ENCODE measurements at places on chromosomes 3 and 15. TPM values are rescaled to one million over a fixed set of nuclear protein-coding genes. Genes with fewer than 3 reads are reported as not detected.

The DOCK3 gene
- 15.2 TPM for total RNA-seq

The ATOSA gene
- 30.4 TPM for total RNA-seq

The ZPLD1 gene
- total RNA-seq: not detected

The TGM5 gene
- 1.7 TPM for total RNA-seq

The PLA2G4E gene
- total RNA-seq: not detected

The CHRD gene
- not detected for total RNA-seq

The GOLGA8N gene
- 2.4 TPM for total RNA-seq

The ALAS1 gene
- total RNA-seq: 61.9 TPM

The ACVR2B gene
- total RNA-seq: 11.0 TPM

The SAMD7 gene
- not detected for total RNA-seq

The BNC1 gene
- 0.83 TPM for total RNA-seq

- peaks cover 17% of the 10 kb centered on the region for H3K4me1 ChIP-seq
- no peaks in the 10 kb centered on the region for H3K36me3 ChIP-seq
- no peak for DNase-seq
- no peak overlapping the region for H3K4me3 ChIP-seq
- no peaks in the 10 kb centered on the region for H3K27me3 ChIP-seq
- no peak overlapping the region for H3K27ac ChIP-seq
These were observed 40.3 kb upstream of the ZPLD1 start for GRCh38 chr3:102394517-102394916.

- H3K27ac ChIP-seq: no peak overlapping the region
- H3K4me3 ChIP-seq: no peak overlapping the region
- H3K36me3 ChIP-seq: no peaks in the 10 kb centered on the region
- no peak for DNase-seq
- H3K4me1 ChIP-seq: no peaks in the 10 kb centered on the region
These were observed 881.5 kb downstream of the VGLL3 start for GRCh38 chr3:86109434-86109833.

DNA sequence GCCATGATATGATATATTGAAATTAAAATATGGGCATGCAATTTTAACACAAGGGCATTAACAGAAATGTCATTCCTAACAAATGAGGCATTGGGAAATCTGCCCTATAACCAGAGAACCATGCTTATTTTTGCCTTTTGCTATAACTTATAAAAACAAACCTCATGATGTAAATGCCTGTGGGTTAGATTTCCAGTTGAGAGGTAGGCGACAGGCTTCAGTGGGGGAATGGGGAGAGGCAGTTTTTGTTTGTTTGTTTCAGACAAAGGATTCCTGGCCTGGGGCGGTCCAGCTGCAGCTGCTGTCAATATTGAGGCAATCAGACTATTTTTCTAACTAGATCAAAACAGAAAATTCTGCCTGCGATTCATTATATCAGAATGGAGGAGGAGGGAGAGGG, 490.4 kb upstream of the CFAP20DC start:
- no peak overlapping the region for H3K27ac ChIP-seq
- H3K27me3 ChIP-seq: no peaks in the 10 kb centered on the region
- no peaks in the 10 kb centered on the region for H3K36me3 ChIP-seq
- no peak for DNase-seq

DNA sequence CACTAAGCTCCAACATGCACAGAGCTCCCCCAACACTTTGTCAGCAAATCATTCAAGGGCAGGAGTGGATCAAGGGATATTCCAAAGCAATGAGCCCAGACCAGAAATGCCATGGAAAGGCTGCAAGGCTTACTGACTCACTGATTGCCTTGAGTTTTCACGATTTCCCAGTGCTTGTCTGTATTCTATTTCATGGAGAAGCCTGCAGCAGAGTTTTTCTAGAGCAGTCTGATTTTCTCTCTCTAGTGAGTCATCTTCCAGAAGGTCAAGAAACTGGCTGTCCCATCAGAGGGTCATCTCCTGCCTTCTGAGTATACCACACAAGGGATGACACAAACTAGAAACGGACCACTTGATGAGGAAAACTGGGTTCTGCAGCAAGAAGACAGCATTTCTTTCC, 16.5 kb downstream of the LMCD1 start:
- H3K27ac ChIP-seq: no peak overlapping the region
- no peak overlapping the region for H3K4me3 ChIP-seq
- H3K27me3 ChIP-seq: no peaks in the 10 kb centered on the region
- H3K4me1 ChIP-seq: no peaks in the 10 kb centered on the region

DNA sequence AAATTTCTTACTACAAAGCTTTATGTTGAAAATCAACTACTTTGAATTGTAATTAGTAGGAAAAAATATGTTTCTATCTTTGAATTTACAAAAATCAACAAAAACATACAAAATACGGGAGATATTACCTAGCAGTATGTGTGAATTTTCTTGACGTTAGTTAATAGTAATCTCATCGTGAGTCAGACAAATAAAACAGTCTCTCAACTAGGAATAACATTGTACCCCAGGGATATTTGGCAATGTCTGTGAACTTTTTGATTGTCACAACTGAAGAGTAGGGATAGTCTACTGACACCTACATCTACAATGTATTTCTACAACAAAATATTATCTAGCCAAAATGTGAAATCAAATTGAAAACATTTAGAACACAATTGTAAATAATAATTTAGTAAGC, 250.3 kb downstream of the POLQ start:
- H3K36me3 ChIP-seq: no peaks in the 10 kb centered on the region
- no peaks in the 10 kb centered on the region for H3K4me1 ChIP-seq
- H3K4me3 ChIP-seq: no peak overlapping the region
- H3K27ac ChIP-seq: no peak overlapping the region

DNA sequence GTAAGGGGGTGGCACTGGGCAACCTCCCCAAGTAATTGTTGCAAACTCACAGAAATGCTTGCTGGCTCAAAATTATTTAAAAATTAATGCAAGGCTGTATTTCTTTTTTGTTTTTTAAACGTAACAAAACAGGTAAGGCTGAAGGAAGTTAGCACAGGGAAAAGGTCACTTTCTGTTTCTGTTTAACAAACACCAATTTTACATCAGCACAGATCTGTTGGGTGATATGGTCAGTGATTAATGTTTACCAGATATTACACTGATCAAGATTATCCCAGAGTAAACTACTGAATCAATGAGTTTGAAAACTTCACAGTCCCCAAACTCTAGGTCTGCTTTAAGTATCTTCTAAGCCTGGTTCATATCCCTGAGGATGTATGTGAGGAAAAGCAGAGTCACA, 558.0 kb downstream of the FOXP1 start:
- H3K36me3 ChIP-seq: no peaks in the 10 kb centered on the region
- no peaks in the 10 kb centered on the region for H3K4me1 ChIP-seq
- H3K27ac ChIP-seq: no peak overlapping the region

GRCh38 chr3:59786374-59786773, 736.5 kb upstream of the CFAP20DC start:
- no peak for DNase-seq
- no peak overlapping the region for H3K4me3 ChIP-seq
- no peaks in the 10 kb centered on the region for H3K36me3 ChIP-seq
- H3K27ac ChIP-seq: no peak overlapping the region

DNA sequence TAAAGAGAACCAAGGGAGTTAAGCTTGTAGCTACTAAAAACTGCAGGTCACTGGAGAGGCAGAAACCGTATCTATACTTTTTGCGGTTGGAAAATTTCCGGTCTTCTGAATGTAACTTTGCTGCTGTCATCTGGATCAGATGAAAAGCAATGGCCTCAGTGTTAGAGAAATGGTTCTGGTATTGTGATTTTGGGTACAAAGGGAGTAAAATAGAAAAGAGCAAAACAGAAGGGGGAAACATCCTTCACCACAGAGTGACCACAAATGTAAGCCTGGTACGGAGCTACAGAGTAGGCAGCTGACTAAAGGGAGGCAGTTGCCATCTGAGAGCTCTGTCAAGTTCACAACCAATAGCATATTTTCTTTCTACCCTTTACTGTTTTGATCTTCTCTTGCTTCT, 5.6 kb downstream of the CD96 start:
- H3K27me3 ChIP-seq: no peaks in the 10 kb centered on the region
- no peaks in the 10 kb centered on the region for H3K36me3 ChIP-seq
- H3K4me1 ChIP-seq: peaks cover 15% of the 10 kb centered on the region
- H3K4me3 ChIP-seq: no peak overlapping the region
- DNase-seq: no peak

- no peaks in the 10 kb centered on the region for H3K27me3 ChIP-seq
- H3K36me3 ChIP-seq: no peaks in the 10 kb centered on the region
- H3K27ac ChIP-seq: no peak overlapping the region
- H3K4me1 ChIP-seq: no peaks in the 10 kb centered on the region
These were observed 10.1 kb downstream of the GOLIM4 start for GRCh38 chr3:168085491-168086119.

DNA sequence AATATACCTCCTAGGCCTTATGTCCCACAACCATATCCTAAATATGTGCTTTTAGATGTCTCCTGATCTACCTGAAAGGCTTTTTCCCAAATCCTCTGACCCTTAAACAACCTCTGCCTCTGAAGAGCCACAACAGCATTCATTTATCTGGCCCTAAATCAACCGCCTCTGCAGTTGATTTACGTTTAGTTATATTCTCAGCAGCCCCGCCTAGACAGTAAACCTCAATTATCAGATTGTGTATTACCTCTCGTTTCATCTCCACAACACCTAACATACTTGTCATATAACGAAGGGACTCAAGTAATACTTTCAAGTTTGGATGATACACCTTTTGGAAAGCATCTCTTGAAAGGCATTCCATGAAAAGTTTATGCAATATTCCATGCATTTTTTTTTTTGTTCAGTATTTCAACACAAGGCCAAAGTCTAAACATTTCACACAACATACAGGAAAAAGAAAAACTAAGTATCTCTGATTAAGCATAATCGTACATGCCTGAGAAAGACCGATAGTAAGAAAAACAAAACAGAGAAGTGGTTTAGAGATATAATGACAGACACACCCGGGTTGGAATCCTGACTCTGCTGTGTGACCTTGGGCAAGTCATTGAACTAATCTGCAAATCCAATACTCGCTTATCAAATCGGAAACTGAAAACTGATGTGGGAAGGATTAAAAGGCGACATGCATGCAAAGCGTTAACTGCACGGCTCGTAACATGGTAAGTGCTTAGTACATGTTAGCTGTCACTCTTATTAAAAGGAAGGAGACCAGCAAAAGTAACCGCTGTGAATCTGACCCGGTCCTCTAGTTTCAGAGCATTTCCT, 778 bp downstream of the CRBN start:
- no peak for DNase-seq
- no peak overlapping the region for H3K27ac ChIP-seq
- H3K4me1 ChIP-seq: 0 out of 2 replicates have a peak, but pooled peaks cover 10% of the 10 kb centered on the region
- no peaks in the 10 kb centered on the region for H3K36me3 ChIP-seq
- H3K4me3 ChIP-seq: peak overlapping the region; percentile 70
- no peaks in the 10 kb centered on the region for H3K27me3 ChIP-seq

DNA sequence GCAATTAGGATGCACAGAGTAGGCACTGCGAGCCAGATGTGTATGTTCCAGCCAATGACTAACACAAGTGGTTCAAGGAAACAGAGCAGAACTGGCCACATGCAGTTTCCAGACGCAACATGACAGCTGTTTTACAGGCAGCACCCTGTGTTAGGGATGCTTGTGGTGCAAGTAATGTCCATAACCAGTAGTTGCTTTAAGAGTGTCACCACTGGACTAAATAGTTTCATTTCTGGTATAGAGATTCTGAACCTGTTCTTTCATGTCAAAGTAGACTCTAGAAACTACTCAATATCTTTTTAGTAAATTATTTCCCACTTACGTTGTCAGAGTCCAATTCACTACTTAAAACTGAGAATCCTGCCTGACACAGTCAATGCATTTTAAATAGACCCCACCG, 14.5 kb upstream of the LPP start:
- peak; percentile 17 for DNase-seq
- no peak overlapping the region for H3K4me3 ChIP-seq
- no peaks in the 10 kb centered on the region for H3K36me3 ChIP-seq

DNA sequence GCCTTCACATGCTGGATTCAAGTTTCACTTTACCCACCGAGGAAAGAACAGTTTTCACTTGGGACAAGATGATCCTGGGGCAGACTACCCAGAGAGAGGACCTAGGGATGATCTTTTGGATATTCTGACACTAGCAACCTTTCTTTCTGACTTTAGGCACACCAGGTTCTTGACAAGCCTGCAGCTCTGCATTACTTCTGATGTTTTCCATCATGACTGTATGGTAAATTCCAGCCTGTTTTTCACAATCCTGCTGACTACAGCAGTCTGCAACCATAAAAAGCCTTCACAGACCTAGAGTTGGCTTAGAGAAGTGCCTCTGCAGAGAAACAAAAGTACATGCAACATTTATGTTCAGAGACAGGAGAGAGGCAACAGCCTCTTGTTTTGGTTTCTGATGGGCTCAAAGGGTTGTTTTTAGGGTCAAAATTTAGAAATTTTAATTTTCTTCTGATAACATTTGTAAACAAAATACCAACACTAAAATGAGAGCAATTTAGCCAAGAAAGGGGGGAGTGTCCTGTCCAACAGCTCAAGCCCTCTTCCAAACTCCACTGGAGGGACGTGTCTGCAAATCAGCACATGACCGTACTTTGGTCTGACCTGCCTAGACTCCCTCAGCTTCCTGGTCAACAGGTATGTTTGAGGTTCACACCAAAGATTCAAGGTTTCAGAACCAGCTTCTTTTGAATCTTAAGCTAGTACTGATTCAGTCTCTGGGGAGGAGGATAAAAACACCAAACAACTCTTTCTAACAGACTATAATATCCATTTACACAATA, 799 bp downstream of the ABI3BP start:
- no peaks in the 10 kb centered on the region for H3K36me3 ChIP-seq
- H3K4me3 ChIP-seq: no peak overlapping the region
- peak; percentile 14 for DNase-seq
- H3K27ac ChIP-seq: no peak overlapping the region
- H3K27me3 ChIP-seq: no peaks in the 10 kb centered on the region

GRCh38 chr3:130546920-130547679, 30.1 kb downstream of the COL6A6 start:
- H3K27me3 ChIP-seq: peaks cover 29% of the 10 kb centered on the region
- H3K27ac ChIP-seq: no peak overlapping the region
- no peaks in the 10 kb centered on the region for H3K36me3 ChIP-seq
- no peak overlapping the region for H3K4me3 ChIP-seq
- no peak for DNase-seq

DNA sequence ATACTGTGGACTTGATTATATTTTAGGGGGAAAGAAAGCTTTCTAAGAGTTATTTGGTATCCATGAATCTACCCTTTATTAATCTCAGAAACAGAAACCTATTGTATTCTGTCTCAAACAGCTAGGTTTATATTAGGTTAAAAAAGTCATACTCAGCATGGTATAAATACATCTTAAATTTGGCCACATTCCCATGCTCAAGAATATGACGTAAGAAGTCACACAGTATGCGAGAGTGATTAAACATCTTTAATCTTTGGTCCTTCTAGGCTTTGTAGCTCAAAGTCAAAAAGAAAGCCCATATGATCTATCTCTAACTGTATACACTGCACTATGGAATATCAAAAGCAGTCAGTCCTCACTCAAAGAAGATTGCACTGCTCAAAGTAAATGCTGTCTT, 131.4 kb downstream of the EPHA3 start:
- no peak overlapping the region for H3K4me3 ChIP-seq
- no peak for DNase-seq
- H3K4me1 ChIP-seq: no peaks in the 10 kb centered on the region

All from PC-9 (cell line).